Stimulated activated CD8-positive, alpha-beta memory T cell treated with anti-CD3 and anti-CD28 coated beads, Interleukin-15, amount 100 ng/mL, for 24 hours (primary cell): ENCODE measurements at places on chromosomes 5 and 9.

DNA sequence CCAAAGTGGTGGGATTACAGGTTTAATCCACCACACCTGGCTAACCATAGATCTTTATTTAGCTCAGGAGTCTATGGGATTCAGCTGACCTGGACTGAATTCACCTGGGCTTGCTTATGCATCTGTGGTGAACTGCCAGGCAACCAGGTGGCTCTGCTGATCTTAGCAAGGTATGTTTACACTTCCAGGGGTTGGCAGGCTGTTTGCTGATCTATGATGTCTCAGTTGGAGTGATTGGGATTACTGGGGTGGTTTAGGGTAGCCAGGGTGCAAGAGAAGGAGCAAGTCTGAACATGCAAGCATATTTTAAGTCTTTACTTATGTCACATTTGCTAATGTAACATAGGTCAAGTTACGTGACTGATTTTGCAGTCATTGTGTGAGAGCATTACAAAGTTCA, 63.6 kb upstream of the JAK2 start:
- DNase-seq: no peak

DNA sequence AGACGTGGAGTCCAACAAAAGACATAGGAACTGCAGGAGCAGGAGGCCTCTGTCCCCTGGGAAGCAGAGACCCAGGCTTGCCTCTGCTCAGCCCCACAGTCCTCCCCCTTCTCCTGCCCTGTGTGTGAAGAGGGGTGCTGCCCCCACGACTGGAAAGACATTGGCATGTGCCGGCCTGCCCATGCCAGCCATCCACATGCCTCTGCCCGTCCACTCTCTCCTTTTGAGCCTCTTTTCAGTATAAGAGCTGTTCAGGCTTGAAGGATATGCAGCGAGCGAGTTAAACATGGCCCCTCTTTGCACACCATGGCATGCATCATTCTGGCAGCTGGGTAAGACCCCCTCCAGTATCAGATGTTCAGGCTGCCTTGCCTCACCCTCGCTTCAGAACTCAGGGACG, 159.7 kb upstream of the OTULINL start:
- DNase-seq: no peak

DNA sequence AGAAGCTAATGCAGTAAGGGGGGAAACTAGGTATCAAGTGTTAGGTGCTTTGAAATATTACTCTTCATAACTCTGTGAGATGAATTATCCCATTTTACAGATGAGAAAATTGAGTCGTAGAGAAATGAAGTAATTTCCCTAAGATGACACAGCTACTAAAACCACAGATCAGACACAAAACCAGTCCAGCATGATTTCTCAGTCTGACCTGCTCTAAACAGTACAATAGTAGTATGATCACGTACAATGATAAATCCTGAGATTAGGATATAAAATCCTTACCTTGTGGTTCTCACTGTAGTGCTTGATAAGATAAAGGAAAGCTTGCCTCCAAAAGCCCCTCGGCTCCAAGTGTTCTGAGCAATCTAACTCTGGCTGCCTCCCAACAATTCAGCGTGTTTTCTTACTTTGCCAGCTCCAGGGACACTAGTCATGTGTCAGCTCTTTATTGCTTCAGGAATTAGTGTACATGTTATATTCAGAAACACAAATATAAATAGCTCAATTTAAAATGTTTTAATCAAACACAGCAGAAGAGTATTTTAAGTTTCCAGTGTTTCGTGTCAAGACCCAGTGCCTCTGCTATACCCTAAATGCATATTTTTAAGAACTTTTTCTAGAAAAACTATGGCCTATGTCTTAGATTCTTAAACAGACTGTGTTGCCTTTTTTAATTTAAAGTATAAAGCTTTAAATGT, 243.6 kb downstream of the DENND1A start:
- DNase-seq: no peak

DNA sequence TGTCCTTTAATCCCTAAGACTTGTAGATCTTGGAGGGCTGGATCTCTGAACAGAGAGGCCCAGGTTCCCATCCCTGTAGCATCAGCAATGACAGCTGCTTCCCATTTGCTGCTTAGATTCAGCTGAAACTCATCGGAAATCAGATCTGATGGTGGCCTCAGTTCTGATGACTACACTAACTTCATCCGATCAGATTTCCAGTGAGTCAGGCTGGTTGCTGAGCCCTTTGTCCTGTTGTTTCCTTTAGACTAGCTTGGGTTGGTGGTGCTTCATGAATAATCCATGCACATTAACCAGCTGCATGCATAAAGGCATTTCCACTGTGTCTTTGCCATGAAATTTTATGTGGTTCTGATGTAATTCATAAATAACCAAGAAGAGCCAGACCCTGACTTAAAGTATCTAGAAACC, 195.2 kb upstream of the TUT7 start:
- no peak for DNase-seq

GRCh38 chr9:88235615-88236014, 97.3 kb upstream of the SPATA31C2 start:
- DNase-seq: no peak

- DNase-seq: no peak
Observed at GRCh38 chr9:7608261-7608660, 191.3 kb downstream of the DMAC1 start.

DNA sequence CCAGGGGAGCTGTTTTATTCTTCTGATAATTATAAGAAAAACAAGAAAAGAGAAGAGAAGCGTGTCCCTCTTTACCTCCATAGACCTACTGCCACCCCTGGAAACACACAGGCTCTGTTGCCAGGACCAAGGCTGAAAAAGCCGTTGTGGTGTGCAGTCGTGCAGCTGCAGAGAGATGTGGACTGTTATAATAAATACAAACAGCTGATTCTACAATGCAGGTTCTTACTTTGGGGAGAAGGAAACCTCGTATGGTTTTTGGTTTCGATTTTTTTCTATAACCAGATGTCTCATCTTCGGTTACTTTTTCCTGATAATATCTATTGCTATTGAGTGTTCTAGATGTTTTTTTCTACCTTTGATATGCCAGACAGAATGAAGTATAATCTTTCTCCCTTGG, 28.1 kb downstream of the FYB1 start:
- no peak for DNase-seq

GRCh38 chr5:67283275-67283987, 86.8 kb upstream of the CD180 start:
- no peak for DNase-seq

DNA sequence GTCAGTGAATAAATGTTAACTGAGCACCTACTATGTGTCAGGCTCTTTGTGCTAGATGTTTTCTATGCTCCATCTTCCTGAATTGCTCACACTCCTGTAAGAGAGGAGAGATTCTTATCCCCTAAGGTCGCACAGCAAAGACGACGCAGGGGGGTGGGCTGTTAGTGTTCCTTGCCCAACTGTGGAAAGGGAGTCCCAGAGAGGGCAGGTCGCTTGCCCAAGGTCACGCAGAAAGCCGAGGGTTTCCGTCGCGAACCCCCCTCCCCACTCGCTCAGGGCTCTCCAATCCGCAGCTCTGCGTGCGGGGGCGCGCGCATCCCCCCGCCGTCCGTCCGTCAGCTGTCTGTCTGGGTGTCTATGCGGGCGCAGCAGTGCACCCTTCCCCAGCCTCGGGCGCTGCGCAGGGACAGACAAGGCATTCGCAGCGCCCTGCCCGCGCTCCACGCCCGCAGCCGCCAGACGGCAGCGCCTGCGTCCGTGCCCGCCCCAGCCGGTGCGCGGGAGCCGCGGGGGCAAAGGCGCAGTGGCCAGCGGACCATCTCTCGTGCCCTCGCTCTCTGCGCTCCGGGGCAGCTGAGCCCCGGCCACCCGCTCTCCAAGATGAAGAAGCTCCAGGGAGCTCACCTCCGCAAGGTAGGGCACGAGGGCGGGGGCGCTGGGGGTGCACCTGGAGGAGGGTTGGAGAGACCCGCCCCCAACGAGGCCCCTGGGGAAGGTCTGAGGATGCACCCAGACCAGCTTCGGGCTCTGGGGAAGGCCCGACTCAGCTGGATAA, at the start of gene SLC6A7:
SLC6A7 (plus strand) TSS at position 335 of the 775 bp plus-strand sequence; CDS start at position 601, 266 bp downstream.
- DNase-seq: no peak

- no peak for DNase-seq
Observed at GRCh38 chr5:115257981-115258380, 4.7 kb downstream of the PGGT1B start.

DNA sequence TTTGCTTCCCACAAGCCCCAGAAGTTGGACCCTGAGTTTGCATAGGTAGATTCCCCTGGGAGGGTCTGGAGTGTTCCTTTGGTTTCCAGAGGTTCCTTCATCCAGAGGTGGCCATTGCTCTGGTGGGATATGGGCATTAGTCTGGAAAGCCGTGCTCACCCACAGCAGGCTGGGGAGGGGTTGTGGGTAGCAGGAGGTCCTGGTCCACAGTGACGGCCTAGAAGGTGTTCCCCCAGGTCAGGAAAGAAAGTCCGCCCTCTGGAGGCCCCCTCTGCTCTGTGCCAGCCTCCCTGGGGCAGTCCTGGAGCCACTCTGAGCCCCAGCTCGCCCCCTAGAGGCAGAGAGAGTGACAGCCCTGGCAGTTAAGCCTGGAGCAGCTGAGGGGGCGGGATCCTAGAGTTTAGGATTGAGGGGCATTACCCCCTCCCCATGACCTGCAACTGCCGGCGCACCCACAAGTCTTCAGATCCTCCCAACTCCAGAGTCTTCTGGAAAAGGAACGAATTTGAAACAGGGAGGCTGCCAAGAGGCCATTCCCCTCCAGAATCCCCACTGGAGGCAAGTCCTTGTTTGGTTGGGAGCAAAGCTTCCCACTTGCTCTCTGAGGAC, 36.8 kb downstream of the NDST1 start:
- peak; percentile 7 for DNase-seq

- no peak for DNase-seq
Observed at GRCh38 chr5:24110004-24110615, 534.7 kb downstream of the CDH10 start.

DNA sequence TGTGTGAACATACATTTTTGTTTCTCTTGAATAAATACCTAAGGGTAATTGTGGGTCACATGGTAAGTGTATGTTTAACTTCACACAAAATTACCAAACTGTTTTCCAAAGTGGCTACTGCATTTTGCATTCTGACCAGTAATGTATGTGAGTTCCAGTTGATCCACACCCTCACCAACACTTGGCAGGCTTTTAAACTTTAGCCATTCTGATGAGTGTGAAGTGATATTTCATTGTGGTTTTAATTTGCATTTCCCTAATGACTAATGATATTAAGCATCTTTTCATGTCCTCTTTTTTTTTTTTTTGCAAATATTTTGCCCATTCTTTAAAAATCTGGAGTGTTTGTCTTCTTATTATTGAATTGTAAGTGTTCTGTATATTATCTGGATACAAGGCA, 53.5 kb upstream of the MAST4 start:
- no peak for DNase-seq

GRCh38 chr9:8869812-8870211, 1070.2 kb upstream of the DMAC1 start:
- no peak for DNase-seq

DNA sequence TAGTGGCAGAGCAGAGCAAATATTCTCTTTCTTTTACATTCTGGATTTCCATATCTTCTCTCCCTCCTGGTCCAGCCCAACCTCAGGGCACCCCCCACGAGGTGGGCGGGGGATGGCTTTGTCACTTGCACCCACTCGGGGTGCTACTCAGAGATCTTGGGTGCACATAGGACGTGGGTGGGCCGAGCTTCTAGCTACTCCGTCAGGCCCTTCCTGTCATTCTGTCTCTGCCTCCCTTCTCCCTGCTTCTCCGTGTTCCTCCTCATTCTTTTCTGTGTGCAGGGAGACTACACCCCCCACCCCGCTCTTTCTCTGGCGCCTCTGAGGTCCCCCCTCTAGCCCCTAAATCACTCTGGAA, 19.5 kb downstream of the PCDHGC5 start:
- DNase-seq: no peak

GRCh38 chr9:16278326-16278999, 592.0 kb downstream of the BNC2 start:
- no peak for DNase-seq

GRCh38 chr9:127411122-127411521, 13.1 kb upstream of the ZNF79 start:
- DNase-seq: no peak

GRCh38 chr9:78605041-78606000, 308.4 kb downstream of the PSAT1 start:
- no peak for DNase-seq

GRCh38 chr5:139392324-139392677, 2.6 kb upstream of the MZB1 start:
- no peak for DNase-seq

DNA sequence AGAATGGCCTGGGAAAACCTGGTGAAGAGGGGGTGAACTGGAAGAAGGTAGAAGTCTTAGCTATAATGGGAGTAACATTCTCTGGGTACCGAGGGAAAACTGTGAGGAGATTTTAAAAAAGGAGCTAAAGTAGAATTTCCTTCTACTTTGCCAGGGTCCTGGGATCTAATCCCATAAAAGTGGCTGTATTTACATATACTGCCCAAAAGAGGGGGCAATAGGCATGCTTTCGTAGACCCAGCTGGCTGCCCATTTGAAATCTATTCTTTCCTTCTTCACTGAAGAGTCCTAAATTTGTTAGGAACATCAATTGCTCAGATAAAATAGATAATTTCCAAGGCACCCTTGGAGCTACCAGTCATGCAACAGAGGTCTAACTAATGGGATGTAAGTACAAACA, 159.2 kb downstream of the CDC42SE2 start:
- no peak for DNase-seq

GRCh38 chr5:87069974-87070608, 197.6 kb upstream of the RASA1 start:
- DNase-seq: no peak

DNA sequence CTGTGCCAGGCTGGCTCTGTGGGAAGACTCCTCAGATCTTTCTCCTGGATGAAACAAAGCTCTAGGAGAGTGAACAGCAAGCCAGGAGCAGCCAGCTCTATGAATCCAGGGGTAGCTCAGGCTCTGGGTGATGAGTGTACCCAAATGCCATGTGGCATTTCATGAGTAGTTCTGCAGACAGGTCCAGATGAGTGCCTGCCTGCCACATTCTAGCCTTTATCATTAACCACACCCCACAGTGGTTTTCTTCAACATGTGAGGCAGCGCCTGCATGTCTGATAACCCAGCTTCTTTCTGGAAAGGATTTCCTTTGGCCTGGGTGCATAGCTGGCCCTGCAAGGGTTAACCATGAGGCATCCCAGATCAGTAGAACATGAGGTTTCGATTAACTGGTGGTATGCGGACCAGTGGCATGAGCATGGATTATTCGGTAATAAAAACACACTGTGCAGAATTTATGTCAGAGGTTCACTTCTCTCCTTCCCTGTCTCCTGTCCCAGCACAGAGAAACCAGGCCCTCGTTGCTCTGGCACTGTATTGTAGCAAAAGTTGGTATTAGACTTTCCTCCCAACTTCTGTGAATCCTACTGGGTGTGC, 381.9 kb upstream of the ZNF462 start:
- DNase-seq: no peak

GRCh38 chr9:6132650-6133049, 83.0 kb upstream of the IL33 start:
- no peak for DNase-seq

GRCh38 chr5:14998491-14998890, 126.9 kb upstream of the ANKH start:
- DNase-seq: no peak
